ENCODE measurements at places on chromosomes 12 and 14.
A peak's percentile ranks its signal among the peaks of the same experiment; 100 is the strongest.

DNA sequence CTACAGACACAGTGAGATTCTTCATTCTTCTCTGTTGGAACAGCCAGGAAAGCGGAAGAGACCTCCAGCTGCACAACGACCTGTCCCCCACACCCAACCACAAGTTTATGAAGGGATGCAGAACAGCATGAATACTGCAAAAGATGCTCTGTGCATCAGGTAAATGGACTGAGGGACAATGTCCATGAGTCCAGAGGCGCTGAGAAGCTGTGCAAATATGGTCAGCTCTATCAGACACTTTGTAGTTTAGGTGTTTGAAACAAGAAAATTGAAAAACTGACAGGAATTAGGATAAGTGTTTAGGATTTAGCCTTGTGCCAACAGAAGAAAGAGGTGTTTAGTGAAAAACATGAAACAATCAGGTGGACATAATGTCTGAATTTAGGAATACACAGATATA lies 33.1 kb upstream of the PZP start:
- no peak for DNase-seq

DNA sequence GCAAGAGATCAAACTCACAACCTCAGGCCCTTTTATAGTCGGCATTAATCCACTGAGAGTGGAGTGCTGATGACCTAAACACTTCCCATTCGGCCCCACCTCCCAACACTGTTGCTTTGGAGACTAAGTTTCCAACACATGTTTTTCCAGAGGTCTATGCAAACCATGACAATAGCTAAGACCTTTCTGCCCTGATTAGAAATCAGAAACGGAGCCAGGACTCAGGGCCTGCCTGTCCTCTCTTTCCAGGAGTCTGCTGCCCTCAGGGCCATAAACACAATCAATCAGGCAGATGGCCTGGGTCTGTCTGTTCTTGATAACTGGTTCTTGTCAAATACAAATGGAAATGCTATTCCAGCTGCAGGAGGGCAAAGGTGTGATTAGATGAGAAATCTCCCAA lies 97.2 kb upstream of the PSMC1 start:
- no peak for DNase-seq

DNA sequence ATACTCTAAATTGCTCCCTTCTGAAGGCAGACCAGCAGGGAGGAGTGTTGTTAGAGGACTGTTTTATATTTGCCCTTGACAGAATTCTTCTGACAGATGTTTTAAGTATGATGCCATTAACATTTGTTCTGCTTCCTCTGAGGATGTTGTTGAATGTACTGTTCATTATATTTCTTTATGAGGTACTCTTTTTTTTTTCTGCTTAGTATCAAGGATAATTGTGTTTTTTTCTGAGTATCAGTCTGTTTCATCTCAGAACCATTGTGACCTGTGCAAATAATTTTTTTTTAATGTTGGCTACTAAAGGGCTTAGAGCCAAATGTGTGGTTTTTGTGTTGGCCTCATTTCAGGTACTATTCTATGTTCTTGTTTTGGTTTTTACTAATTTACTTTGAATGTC lies 10.6 kb downstream of the METAP2 start:
- no peak for DNase-seq

DNA sequence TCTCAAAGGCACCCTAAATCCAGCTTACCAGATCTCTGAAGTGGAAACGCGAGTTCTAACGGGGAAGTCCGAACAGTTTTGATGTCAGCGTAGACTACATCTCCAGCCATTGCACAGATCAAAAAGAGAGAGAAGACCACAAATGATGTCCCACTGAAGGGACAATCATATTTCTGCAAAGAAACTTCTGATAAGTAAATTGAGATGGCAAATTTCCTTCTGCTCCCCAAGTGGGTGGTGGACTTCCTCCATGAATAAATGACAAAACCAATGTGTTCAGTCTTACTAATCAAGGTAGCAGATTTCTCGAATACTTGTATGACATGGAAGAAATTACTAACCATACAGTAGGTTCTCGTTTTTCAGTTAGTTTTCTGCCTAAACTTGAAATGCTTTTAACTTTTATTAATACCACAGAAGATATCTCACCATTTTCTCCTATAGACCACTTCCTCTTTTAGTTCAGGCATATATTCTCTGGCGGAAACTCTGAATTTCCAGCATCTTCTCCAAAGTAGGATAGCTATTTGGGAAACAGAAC lies at the start of gene CLECL1:
Gene CLECL1 (minus strand): TSS at position 177 of the 541 bp plus-strand sequence.
- no peak for DNase-seq

- no peak for DNase-seq
Observed at GRCh38 chr14:59427653-59428580, 37.3 kb downstream of the GPR135 start.

- peak; percentile 89 for DNase-seq
Observed at GRCh38 chr12:116599285-116600136, 40.3 kb downstream of the MAP1LC3B2 start.

DNA sequence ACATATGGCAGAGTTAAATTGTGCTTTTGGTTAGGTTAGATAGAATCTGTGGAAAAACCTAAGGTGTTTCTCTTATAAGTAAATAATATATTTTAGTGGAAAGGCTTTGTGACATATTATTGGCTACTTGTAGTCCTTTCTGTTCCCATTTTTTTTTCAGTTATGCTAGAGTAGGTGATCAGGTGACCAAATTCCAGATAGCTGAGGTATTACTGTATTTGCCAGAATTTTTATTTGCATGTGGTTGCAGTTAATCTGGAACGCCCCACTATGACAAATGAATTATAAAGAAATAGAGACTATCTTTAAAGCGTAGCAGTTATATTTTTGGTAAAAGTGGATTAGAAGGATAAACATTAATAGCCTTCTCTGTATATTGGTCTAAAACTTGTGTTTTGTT lies 52.0 kb downstream of the ARHGAP5 start:
- DNase-seq, result no peak

- DNase-seq, result no peak
Observed at GRCh38 chr12:21677622-21678277, 20.1 kb upstream of the LDHB start.

- no peak for DNase-seq
Observed at GRCh38 chr12:76266797-76267196, 81.4 kb downstream of the BBS10 start.

GRCh38 chr12:106193394-106194215 lies 54.2 kb downstream of the CKAP4 start:
- DNase-seq, result no peak

DNA sequence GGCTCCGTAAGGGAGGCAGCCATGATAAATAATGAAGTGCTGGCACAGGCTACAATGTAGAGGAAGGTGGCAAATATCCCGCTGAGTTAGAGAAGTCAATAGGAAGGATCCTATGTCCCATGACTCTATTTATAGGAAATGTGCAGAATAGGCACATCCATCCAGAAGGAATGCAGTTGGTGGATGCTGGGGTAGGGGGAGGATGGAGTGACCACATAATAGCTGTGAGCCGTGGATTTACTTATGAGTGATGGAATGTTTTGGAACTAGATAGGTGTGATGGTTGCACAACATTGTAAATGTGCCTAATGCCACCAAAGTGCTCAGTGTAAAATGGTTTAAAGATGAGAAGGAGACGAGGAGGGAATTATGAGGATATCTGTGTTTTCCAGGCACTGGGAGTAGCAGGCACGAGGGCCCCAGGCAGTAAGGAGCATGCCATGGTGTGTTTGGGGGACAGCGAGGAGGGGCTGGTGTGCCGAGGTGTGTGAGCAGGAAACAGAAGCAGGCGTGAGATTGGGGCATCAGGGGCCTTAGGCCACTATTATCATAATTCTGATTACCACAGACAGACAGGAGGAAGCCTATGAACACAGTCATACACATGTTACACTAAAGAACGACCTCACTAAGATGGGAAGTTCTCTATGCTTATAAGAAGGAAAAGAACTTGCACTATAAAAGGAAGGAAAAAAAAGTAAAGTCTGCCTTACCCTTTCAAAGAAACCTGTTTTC lies 837.3 kb upstream of the TMEM132C start:
- no peak for DNase-seq

DNA sequence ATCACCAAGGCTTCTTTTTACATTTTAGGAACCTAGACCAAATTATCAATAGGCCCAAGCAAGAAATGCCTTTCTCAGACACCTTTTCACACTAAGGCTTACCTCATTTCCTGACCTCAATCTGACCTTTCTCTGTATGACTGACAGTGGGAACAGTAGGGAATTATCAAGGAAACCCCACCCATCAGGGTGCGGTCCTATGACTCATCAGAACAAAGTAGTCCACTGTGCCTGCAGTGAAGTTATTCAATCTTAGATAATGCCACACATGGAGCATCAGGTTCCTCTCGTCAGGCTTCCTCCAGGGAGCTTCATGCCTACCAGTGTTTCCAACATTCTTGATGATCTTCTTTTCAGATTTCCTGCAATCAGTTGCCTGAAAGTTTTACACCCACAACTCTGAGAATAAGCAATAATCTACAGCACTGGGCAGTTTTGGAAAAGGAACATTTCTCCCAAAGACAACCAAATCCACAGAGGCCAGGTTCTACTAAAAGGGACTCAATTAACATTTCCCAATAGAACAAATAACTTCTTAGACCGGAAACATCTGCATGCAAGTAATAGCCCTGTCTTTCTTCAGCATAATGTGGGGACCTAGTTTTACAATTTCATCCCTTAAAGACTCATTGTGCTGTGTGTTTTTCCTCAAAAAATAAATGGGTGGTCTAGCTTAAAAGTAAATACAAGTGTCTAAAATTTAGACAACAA lies 35.9 kb upstream of the TMTC2 start:
- DNase-seq, result no peak

GRCh38 chr12:6529291-6529737 lies 5.0 kb upstream of the GAPDH start:
- no peak for DNase-seq

Data from coronary artery (tissue), 2 donors.